ENCODE measurements at places on chromosomes 4 and X.

DNA sequence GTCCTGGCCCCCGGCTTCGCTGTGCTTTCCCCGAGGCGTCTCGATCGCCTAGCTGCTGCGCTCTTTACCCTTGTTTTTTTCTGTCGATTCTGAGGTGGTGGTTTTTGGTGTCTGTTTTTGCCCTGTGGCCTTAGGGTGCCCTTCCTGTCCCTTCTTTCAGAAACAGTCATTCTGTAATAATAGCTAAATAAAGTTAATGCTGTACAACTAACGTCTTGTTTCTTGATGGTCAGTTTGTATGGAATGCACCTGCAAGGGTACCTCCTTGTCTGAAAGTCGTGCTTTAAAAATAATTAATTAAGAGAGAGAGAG is 686 bp downstream of the FIP1L1 start:
- DNase-seq = no peak

DNA sequence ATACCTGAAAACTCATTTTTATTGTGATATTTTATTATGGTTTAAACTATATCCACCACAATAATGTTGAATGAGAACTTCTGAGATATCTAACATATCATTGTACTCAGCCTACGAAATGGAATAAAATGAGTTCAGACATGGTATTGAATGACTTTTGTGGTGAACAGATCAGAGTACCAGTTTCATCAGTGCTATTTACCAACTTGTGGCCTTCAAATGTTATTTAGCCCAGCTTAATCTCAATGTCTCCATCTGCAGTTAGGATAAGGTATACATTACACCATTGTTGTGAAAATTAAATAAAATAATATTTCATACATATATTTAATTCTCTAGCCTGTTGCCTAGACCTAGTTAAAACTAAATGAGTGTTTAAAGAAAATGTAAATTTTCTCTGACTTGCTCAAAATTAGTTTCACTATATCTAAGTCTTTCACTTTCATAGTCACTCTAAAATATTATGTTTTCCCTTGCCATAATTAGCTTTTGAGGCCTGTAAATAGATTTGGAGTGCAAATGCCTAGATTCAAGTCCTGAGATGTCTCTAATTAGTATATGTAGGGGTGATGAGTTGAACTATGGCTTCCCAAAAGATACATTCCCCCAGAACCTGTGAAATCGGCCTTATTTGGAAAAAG is 594.2 kb downstream of the STPG2 start:
- DNase-seq = no peak

GRCh38 chrX:132146456-132146855 is 18.6 kb upstream of the FRMD7 start:
- DNase-seq = no peak

- peak; percentile 7 for DNase-seq
Observed at GRCh38 chrX:15170927-15171326, 99.0 kb downstream of the ASB9 start.

DNA sequence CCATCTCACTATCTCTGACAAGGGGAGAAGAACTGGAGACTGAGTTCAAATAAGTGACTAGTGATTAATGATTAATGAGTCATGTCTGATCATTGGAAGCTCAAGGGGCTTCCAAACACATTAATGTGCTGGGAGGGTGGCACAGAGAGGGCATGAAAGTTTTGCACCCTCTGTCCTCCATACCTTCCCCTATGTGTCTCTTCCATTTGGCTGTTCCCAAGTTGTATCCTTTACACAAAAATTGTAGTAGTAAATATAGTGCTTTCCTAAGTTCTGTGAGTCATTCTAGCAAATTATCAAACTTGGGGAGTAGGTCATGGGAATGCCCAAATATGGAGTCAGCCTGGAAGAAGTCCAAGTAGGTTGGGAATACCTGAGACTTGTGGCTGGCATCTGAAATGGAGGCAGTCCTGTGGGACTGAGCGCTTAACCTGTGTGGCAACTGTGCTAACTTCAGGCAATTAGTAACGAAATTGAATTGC is 4.1 kb upstream of the FAM200B start:
- DNase-seq = no peak

GRCh38 chr4:90183254-90183653 is 56.1 kb downstream of the CCSER1 start:
- DNase-seq = no peak

DNA sequence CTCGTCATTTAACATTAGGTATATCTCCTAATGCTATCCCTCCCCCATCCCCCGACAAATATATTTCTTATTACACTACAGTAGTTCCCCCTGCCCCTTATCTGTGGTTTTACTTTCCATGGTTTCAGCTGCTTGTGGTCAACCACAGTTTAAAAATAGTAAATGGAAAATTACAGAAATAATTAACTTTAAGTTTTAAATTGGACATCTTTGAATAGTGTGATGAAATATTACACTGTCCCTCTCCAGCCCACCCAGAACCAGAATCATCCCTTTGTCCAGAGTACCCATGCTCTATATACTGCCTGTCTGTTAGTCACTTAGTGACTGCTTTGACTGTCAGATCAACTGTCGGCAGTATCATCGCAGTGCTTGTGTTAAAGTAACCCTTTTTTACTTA is 47.4 kb upstream of the VEGFC start:
- peak; percentile 70 for DNase-seq

DNA sequence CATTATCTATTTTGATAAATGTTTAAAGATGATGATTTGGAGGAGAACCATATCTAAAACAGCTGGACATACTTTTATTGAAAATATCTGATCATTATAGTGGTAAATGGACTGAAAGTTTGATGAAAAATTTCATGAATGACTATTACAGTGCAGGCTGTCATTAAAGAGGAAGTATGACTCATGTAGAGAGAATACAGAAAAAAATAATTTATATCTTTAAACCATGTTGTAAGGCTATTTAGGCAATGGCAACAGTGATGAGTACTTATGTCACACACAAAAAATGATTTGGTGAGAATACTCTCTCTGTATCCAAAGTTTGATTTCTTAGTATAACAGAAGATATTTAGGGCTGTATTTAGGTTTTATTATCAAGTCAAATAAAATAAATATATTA is 3.9 kb upstream of the GLRB start:
- DNase-seq = peak; percentile 62

DNA sequence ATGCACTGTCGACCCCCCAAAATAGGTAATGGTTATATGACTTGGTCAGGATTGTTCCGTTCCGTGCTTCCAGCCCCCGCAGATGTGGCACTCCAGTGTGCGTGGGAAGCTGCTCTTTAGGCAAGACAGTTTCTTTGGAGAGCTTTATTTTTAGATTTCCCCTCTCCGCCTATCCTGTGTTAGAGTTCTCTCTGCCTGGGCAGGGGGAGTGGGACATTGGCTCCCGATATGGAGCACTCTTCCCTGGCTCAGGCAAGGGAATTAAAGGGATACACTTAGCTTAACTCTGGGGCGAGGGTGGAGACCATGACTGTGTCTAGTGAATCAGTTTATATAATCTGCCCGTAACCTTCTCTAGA is 36.0 kb downstream of the DLG3 start:
- DNase-seq = no peak

DNA sequence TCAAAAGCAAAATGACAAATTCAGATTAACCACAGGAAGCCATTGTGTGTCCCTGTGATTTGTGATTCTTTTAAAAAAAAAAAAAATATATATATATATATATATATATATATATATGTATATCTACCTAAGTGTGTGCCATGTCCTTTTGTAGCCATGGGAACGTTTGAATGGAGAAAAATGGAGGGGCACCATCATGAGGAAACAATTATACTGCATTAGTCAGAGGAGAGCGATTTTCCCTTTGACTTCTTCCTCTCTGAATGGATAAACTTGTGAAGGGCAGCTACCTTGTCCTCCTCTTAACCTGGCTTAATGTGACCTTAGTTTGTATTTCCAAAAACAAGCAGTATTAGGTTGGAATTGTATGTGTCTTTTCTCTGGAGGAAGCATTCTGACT is 23.3 kb upstream of the CBLL2 start:
- DNase-seq = no peak

DNA sequence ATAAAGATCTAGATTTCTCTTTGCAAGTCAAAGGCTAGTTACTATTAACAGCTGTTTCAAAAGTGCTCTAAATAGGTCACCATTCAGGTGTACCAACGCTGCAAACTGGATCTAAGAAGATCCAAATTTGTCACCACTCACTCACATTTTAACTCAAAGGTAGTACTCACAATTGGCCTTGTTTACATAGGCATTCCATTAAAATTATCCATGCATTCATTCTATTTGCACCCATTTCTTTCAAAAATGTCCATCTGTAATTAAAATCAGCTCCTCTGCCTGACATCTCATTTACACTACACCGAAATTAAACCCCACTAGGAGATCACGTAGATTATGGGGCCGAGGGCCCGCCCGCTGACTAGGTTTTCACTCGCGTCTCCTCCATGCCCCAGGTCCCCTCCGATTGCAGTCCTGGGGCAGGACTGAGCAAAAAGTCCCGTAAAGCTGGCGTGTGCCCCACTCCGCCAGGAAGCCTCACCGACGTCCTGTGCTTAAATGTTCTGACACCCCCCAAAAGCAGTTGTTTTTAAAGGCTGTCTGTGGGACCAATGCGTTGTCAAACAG is 1.3 kb upstream of the ING2 start:
- no peak for DNase-seq

DNA sequence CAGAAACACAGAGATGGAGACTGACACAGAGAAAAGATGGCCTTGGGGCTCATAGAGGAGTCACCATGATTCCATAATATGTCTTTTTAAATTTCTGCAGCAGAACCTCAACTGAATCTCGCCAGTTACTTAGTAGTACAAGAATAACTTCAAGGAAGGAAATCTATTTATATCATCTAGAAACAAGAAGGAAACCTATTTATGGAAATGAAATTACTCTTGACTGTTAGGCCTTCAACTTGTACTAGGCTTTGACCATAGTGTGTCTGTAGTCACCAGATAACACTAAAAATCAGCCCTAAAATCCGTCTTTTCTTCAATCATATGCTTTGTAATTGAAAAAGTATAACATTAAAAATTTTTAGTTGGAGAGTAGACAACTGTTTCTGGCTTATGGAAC is 740.4 kb downstream of the TRIML1 start:
- no peak for DNase-seq

- DNase-seq = no peak
Observed at GRCh38 chr4:187135878-187136277, 412.2 kb upstream of the FAT1 start.

GRCh38 chr4:4274226-4274625 is 15.7 kb downstream of the LYAR start:
- DNase-seq = no peak

DNA sequence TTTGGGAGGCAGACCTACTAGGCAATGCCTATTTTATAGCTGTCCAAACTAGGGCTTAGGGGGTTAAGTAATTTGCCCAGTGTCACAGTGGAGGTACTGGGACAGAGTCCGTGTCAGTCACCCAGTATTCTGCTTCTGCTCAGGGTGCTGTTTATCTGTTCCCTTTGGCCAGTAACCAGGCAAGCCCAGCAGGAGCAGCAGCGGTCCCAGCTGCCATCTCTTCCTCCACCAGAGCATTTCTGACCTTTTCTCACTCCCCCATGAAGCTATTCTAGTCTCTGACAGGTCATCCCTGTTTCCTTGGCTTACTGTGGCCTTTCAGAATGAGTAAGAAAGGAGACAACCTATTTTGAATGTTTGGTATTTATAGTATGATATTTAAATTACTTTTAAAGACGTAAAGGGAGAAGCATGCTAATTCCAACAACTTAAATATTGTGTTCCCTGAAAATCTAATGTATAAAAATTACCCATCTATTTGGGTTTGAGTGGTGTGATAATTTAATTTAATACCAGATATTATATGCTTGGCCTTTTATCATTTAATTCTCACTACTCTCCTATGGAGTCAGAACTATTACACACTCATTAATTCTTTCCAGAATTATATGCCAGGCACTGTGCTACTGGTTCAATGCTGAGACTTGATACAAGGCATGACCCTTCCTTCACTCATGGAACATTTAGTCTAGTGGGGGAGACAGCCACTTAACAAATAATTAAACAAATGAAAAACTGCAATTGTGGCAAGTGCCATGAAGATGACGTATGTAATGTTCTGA is 60.6 kb downstream of the RPS6KA3 start:
- no peak for DNase-seq

DNA sequence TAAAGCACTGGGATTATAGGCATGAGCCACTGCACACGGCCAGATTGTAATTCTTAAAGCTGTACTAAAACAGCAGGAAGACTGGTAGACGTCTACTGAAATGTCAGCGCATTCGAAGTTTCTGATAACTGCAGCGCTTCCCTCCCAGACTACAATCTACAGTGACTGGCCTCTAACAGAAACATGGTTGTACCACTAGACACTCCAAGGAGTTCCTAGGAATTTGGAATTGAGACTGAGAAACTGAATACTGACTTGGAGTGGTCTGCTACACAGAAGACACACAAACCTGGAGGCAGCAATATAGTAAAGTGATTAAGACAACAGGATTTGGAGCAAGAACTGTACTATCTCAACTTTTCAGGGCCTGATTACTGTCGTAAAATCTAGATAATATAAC is 937 bp downstream of the HELQ start:
- DNase-seq = peak; percentile 2

GRCh38 chrX:39891781-39892180 is 206.0 kb downstream of the BCOR start:
- no peak for DNase-seq

GRCh38 chrX:23980011-23980441 is 47.0 kb downstream of the KLHL15 start:
- DNase-seq = no peak

GRCh38 chr4:4574052-4574451 is 32.2 kb upstream of the STX18 start:
- DNase-seq = no peak

DNA sequence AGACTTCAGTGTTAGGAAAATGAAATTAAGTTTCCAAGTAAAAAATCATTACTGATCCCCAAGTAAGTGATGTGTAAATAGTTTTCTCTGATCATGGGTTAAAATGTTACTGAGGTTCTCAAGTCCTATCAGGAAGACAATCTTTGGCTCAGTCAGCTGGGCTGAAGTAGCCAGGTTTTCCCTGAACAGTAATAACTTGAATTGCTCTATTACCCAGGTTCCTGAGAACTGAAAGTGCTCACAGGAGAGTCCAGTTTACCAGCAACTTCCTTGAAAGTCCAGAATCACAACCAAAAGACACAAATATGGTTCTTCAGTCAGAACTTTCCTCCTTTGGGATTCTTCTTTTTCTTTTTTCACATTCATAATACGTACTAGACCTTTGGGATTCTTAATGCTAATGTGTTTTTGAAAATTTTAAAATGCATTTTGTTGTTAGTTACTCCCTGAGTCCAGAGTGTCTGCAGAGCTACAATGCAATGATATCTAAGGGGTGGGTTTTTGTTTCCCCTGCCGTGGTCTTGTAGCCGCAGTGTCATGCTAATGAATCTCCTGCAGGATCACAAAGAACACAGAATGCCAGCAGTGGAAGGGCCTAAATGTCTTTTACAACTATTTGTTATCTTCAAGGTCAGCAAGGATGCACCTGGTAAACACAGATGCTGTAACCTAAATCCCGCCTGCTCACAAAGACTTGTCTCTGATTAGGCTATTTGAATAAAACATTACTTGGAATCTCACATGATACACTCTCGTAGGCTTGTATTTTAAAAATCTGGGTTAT is 439.8 kb upstream of the NR3C2 start:
- no peak for DNase-seq
